ENCODE measurements at places on chromosomes 7 and 10. TPM values are rescaled to one million over a fixed set of nuclear protein-coding genes. Genes with fewer than 3 reads are reported as not detected.

GRCh38 chr10:24208661-24209431 lies at the start of gene KIAA1217:
KIAA1217 (plus strand) TSS chr10:24209138; CDS start chr10:24209194, 56 bp downstream.
- no peak for DNase-seq

The PNLIPRP3 gene
- total RNA-seq: not detected

The GNG11 gene
- total RNA-seq: 33.2 TPM

The NKX2-3 gene
- total RNA-seq: 2.8 TPM

DNA sequence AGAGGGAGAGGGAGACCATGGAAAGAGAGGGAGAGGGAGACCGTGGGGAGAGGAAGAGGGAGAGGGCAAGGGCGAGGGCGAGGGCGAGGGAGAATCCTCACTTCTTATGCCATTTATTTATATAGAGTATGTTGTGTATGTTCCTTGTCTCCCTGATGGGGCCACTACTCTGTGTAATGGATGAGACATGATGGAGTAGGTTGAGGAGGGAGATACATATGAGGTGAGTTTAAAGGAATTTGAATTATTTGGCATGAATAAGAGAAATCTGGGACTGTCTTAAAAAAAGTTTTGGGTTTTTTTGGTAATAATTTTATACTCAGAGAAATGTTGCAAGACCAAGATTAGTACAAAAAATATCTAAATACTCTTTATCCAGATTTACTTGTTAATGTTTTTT lies 20.1 kb downstream of the CCSER2 start:
- no peak for DNase-seq

The MEOX2 gene
- total RNA-seq: 22.1 TPM

GRCh38 chr7:145698526-145699262 lies 417.9 kb upstream of the CNTNAP2 start:
- no peak for DNase-seq

- no peak for DNase-seq
These were observed 1.7 kb upstream of the MNX1 start for GRCh38 chr7:157012113-157012547.
